ENCODE measurements at places on chromosomes 4 and X. TPM values are rescaled to one million over a fixed set of nuclear protein-coding genes. Genes with fewer than 3 reads are reported as not detected.

DNA sequence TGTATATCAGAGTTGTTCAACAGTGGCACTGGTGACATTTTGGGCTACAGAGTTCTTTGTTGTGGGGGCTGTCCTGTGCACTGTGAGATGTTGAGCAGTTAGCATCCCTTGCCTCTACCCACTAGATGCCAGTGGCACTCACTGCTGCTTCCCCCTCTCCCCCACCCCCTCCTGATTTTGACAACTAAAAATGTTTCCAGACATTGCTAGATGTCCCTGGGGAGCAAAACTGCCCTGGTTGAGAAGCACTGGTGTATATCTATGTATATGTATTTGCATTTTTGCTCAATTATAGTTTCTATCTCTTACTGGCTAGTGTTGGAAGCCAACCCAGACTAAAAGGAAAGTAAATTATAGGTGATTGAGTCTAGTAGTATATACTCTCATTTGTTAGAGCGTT lies 2.4 kb downstream of the TMEM131L start:
- no peak for DNase-seq

- peak; percentile 23 for DNase-seq
Observed at GRCh38 chr4:120443116-120443515, 376.5 kb upstream of the MAD2L1 start.

- no peak for DNase-seq
Observed at GRCh38 chr4:185764876-185765275, 47.1 kb downstream of the SORBS2 start.

DNA sequence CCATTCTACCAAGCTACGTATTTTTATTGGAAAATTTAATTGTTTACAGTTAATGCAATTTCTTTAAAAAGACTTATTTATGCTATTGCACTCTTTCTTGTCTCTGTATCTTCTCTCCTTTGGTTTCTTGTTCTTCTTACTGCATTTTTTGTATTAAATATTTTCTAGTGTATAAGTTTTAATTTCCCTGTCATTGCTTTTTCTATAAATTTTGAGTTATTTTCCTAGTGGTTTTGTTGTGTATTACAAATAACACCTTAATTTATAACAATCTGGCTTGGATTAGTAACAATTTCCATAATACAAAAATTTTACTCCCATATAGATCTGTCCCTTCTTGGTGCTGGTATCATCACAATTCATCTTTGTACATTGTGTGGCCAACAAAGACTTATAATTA lies 303.5 kb upstream of the SPOCK3 start:
- no peak for DNase-seq

GRCh38 chr4:102174719-102175189 lies 170.5 kb downstream of the SLC39A8 start:
- DNase-seq: peak; percentile 51

GRCh38 chr4:54643958-54644751 lies 13.6 kb upstream of the KIT start:
- no peak for DNase-seq

The SPRY1 gene
- total RNA-seq: 2.0 TPM

The FANCB gene
- total RNA-seq: 7.2 TPM
